ENCODE measurements at places on chromosomes 6 and 20.

DNA sequence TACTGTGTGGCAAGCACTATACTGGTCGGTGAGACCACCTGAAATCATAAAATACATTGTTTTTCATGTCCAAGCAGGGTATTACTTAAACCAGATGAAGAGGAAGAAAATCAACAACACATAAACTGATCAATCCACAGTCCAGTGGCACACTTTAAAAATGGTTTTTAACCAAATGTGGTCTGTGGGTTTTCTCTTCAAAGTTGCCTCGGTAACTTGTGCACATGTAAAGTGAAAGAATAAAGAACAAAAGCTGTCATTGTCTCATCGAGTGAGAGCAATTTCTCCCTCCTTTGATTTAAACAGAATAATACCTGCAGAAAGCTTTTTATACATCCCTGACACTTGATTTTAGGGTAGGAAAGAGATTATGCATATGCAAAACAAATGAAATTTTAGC is 3.7 kb downstream of the FLRT3 start:
- no peak for DNase-seq

GRCh38 chr20:44832724-44833123 is 22.4 kb upstream of the RIMS4 start:
- no peak for DNase-seq

DNA sequence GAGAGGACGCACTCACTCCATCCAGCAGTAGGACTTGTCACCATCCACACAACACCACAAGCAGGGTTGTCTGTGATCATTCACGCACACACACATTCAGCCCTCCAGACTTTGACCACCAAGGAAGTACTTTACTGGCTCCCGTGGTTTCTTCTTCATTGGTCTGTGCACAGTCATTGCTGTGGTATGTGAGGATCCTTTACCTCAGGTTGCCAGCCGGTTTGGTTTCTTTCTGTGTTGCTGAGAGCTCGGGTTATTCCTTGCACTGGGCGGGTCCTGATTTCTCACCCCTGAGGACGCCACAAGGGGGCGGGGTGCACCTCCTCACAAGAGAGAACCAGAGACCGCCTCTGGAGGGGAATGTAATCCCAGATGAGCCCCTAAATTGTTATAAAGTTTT is 11.2 kb downstream of the SLC35A1 start:
- DNase-seq: no peak

- DNase-seq: no peak
Measured at GRCh38 chr6:3856576-3856975, 7.4 kb downstream of the FAM50B start.

DNA sequence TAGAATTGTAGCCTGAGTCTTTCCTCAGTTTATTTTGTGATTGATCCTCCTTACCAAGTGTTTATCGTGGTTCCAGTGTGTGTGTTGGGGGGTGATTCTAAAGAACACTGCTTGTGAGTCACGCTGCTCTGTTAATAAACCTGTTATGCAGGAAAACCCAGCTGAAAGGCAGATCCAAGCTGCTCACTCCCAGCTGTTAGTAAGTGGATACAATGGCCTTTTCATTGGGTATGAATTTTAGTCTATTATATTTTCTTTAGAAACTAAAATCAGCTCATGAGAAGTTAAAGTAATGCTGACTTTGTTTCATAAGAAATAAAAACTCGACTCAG is 12.2 kb upstream of the DSTN start:
- no peak for DNase-seq

DNA sequence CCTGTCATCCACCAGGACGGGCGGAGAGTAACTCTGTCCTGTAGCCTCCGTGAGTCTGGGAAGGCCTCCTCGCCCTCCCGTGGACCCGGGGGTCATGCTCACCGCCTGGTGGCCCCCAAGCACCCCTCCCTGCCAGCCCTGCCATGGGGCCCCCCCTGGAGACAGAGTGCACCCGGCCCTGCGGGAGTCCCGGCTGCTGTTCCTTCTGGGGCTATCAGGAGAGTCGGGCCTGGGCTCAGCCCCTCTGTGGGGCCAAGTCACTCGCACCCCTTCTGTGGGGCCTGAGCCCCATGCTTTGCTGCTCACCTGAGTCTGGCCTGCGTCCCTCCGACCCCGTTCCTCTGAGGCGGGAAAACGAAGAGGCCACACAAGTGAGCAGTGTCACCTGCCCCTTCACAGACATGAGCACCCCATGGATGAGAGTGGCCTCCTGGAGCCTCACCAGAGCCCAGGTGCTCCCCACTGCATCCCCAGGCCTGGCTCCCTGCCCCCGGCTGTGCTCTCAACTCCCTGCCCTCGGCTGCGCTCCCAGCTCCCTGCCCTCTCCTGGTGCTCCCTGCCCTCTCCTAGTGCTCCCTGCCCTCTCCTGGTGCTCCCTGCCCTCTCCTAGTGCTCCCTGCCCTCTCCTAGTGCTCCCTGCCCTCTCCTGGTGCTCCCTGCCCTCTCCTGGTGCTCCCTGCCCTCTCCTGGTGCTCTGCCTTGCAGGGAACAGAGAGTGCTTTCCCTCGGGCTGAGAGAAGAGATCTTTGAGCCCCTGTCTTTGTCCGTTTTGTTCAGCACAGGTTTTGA is 4.6 kb upstream of the CHRNA4 start:
- no peak for DNase-seq

- no peak for DNase-seq
Measured at GRCh38 chr6:129860908-129861665, at the start of gene TMEM244. TSS of gene TMEM244 (minus strand) at chr6:129861315. CDS start at chr6:129861188, 127 bp downstream.

DNA sequence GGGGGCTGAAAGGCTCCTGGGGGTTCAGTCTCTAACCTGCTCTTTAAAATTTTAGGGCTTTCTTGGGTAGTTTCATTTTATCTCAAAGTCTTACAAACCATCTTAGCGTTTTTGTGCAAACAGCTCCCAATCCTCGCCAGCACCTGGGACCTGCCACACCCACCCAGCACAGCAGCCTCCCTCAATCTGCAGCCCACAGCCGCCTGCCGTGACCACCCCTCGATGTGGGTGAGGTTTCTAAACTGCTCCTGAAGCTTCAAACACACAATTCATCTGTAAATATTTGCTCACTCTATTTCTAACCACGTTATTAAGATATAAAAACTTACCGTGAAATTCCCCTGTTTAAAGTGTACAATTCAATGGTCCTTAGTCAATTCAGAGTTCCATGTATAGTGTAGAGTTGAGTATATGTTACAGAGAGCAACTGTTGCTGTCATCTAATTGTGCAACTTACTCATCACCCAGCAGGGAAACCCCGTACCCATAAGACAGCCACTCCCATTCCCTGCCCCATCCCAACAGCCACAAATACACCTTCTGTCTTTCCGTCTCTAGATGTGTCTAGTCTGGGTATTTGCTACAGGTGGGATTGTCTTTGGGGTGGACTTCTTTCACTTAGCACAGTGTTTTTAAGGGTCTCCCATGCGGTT is 381.0 kb downstream of the TAF4 start:
- no peak for DNase-seq

- DNase-seq: no peak
Measured at GRCh38 chr6:113825781-113826180, 31.4 kb upstream of the MARCKS start.

DNA sequence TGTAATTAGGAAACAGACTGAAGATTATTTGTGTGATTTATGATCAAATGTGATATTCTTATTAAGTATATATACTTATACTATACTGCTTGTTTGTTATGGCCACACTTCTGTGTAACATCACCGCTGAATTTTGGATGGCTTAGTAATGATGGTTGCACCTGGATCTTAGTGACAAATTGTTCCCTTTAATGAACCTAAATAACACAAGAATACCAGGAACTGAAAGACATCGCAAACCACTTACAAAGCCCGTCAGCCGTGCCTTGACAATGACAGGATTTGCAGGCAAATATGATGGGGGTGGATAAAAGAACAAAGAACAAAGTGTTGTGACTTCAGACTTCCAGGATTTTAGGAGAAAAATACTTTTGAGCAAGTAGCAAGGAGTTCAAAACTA is 67.1 kb downstream of the LAMP5 start:
- no peak for DNase-seq

- DNase-seq: no peak
Measured at GRCh38 chr20:33859751-33860150, 48.6 kb downstream of the CHMP4B start.

- DNase-seq: no peak
Measured at GRCh38 chr6:125550892-125551291, 198.5 kb upstream of the HEY2 start.

DNA sequence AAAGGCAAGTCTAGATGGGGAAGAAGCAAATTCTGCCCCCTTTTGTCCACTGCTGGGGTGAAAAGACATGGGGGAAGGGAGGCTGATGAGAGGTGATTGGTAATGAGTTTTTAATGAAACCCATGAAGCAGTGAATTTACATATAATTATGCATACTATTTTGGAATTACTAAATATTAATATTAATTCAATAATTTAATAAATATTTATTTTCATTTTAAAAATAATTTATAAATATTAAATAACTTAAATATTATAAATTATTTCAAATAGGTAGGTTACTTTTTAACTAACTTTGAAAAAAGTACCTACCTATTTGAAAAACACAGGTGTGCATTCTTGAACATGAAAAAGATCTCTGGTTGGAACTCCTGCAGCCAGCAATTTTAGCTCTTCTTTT is 138.1 kb upstream of the GPR6 start:
- DNase-seq: no peak

GRCh38 chr6:137866200-137866913 is 702 bp upstream of the TNFAIP3 start:
- DNase-seq: no peak

DNA sequence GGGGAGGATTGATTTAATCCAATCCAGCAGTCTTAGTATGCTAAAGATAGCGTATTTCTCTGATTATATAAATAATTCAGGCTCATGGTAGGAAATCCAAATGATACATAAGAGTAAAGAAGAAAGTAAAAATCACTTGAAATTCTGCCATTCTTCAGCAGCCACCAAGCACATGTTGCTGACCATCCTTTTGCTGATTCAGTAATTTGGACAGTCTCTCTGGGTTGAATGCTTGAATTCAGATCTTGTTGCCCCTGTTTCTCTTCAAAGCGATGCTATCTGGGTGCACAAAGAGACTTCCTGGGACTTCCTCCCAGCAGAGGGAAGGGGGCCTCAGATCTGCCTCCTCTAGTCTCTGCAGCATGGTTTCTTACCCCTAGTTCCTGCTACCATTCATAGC is 609.1 kb downstream of the UTRN start:
- DNase-seq: no peak

GRCh38 chr20:33309631-33310030 is 26.6 kb downstream of the BPIFB1 start:
- DNase-seq: no peak

GRCh38 chr20:4483486-4483885 is 238.2 kb upstream of the PRND start:
- DNase-seq: no peak

GRCh38 chr6:29758761-29759160 is 35.5 kb downstream of the HLA-F start:
- DNase-seq: no peak

DNA sequence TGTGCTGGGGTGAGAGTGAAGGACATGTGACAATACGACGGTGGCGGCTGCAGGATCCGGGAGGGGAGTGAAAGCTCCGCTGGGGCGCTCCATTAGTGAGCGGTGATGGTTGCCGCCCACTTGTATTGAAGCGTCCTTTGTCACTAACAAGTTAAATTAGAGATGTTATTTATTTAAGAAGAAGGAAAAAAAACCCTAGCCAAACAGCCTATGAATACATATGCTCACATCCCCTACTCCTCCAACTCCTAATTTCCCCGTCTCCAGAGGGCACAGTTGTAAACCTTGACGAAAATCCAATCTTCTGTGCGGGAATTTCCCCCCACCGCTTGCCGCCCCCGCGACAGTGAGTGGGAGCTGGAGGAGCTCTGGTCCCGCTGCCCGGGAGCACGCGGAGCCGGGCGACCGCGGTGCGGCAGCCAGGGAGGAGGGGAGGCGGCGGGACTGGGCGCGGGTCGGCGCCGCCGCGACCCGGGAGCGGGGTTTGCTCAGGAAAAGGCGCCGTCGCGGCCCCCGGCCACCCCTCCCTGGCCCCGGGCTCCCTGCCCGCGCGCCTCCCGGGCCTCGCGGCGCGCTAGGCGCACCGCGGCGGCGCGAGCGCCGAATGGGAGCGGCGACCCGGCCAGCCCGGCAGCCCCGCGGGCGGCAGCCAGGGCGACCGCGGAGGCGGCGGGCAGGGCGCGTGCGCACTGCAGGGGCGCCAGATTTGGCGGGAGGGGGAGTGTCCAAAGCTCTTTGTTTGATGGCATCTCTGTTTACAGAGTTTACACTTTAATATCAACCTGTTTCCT is at the start of gene MYB:
Gene MYB, plus strand, starts transcription at position 767 of the 791 bp plus-strand sequence. CDS start 206 bp downstream, outside the sequence.
- peak; percentile 31 for DNase-seq

- DNase-seq: no peak
Measured at GRCh38 chr20:5395932-5396727, 79.4 kb upstream of the PROKR2 start.

DNA sequence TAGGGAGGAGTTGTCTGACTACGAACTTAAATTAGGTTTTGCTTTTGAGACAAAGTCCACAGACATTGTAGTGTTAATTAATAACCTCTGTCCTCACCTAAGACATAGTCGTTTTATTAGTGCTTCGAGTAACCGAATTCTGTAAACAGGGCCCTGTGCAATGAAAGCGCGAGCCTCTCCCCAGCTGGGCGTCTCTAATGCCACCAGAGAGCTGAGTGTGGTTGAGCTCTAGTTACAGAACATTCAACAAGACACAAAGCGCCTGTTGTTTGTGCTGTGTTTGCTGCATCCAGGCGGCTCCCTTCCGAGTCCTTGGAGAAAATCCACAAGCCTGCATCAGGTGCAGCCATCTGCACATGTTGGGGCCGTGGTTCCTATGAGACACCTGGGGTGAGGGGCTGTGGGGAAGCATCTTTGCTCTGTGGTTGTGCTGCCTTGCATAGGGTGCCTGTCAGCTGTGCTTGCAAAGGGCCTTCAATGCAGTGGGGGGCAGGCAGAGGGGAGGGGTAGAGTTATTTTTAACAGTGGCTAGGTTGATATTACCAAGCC is 63.9 kb downstream of the CD164 start:
- no peak for DNase-seq

DNA sequence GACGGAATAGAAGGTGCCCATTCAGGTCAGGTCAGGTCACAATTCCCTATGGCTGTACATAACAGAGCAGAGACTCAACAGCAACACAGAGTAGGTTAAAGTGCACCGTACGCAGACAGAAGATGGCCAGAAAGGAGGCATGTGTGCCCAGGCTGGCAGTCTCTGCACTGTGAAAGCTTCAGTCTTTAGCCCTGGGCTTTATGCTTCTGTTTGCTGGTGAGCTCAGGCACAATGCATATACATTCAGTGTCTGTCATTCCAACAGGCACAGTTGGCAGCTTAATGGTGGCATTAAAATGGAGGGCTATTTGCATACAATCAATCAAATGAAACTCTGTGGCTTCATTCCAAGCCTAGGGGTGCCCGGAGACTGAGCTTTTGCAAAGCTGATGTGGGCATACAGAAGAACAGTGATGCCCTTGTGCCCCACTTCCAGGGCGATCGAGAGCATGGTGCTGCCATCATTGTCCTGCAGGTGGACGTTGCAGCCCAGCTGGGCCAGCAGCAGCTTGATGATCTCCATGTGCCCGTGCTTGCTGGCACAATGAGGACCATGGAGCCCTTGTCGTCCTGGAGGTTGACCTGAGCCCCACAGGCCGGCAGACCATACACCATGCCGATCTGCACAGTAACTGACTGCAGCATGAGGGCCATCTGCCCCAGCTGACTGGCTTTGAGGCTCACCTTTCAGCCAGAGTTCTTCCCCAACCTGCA is 22.4 kb downstream of the TRMT6 start:
- DNase-seq: no peak

GRCh38 chr6:151131324-151132007 is 108.3 kb upstream of the AKAP12 start:
- no peak for DNase-seq

GRCh38 chr6:7703148-7703680 is 22.7 kb upstream of the BMP6 start:
- DNase-seq: no peak

- no peak for DNase-seq
Measured at GRCh38 chr6:77740380-77740779, 87.5 kb downstream of the MEI4 start.

Measured in stimulated activated CD8-positive, alpha-beta memory T cell treated with anti-CD3 and anti-CD28 coated beads, Interleukin-4, amount 100 ng/mL, for 4 hours (primary cell).